ENCODE measurements at places on chromosomes 4 and X.

DNA sequence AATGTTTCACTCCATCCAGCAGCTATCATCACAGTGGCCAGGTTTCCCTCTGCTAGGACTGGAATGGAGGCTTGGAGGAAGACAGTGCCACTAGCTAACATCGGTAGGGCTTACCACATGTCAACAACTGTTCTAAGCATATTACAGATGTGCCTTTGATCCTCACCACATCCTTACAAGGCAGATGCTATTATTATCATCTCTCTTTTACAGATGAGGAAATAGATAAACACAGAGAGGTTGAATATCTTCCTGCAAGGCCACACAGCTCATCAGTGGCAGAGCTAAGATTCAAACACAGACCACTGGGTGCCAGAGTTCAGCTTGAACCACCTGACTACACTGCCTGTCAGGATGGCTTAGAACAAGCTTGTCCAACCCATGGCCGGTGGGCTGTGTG is 47.4 kb downstream of the MAMLD1 start:
- DNase-seq: no peak

DNA sequence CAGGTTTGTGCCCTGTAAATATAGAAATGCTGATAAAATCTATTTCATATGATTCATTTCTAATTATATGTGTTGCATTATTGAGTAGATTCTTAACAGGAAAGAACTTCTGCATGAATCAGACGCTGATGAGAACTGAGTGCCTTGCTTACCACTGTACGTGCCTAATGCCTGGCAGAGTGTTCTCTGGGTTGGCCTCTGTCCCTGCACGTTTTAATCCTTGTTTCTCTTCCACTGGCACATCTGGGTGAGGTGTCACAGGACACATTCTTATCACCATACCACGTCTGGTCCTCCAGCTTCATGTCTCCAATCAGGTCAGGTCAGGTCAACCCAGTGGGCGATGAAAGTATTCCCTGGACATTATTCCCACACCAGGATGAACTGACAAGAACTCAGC is 53.6 kb downstream of the KLF3 start:
- DNase-seq: no peak

GRCh38 chrX:111372086-111372485 is 39.9 kb downstream of the DCX start:
- DNase-seq: no peak

- DNase-seq: no peak
Measured at GRCh38 chr4:123083646-123084045, 161.2 kb upstream of the NUDT6 start.

DNA sequence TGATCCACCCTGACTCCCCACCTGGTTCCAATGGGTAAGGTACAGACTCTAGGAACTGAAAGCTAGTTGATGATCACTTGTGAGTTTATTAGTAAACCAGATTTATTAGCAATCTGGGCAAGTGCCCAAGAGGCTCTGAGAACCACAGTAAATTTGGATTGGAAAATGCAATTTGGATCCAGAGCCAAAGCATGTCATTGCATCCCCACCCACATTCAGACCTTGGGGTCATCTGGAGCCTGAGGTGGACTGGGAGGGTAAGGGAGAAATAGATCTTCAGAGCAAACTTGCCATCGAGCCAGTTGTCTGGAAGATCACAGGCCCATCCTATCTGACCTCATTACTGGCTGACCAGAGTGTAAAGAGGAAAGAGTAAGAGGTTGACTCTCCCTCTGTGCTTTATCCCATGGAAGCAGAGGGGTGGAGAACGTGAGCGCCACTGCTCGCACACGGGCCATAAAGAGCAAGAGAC is 78.7 kb upstream of the RASGEF1B start:
- no peak for DNase-seq

GRCh38 chr4:73662709-73663546 is 42.7 kb upstream of the RASSF6 start:
- no peak for DNase-seq

GRCh38 chrX:48969471-48969870 is 2.2 kb downstream of the KCND1 start:
- no peak for DNase-seq

GRCh38 chr4:52266537-52267137 is 215.5 kb downstream of the SPATA18 start:
- no peak for DNase-seq

- DNase-seq: no peak
Measured at GRCh38 chr4:172169871-172170270, 356.7 kb downstream of the GALNTL6 start.

- DNase-seq: no peak
Measured at GRCh38 chr4:33086331-33086925, 2366.3 kb downstream of the PCDH7 start.

DNA sequence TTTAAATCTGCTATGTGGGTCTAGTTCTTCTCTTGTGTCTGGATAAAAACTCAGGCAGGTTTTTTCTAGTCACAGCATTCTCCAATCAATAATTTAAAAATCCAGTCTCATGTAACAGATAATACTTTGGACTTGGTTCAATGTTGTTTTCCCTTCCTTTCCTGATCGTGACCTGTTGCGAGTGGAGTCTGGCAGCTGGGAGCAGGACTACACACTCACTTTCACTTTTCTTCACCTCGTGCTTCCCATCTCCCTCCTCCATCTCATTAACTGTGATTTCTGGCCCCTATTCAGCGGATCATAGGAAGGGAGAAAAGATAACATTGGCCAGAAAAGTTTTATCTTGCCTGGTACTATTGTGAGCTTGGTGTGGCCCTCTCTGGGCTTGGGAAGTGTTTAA is 96.6 kb upstream of the GATB start:
- no peak for DNase-seq

DNA sequence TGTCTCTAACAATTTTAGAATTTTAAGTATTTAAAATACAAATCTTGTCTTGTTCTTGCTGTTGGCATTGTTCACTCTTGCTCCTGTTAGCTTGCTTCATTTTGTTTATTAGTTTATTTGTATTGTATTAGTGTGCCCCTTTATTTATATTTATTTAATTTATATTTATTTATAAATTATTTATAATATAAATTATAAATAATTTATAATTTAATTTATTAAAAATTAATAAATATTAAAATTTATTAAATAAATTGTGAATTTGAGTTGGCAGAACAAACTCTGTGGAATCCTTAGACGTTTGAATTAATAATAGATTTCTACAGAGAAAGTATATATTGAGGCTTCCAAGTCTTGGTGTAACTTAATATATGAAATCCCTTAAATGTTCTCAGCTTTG is 331.4 kb downstream of the SPOCK3 start:
- no peak for DNase-seq

- no peak for DNase-seq
Measured at GRCh38 chr4:155679343-155679742, 12.7 kb downstream of the GUCY1A1 start.
